ENCODE measurements at places on chromosomes 7 and 10.

GRCh38 chr7:77649716-77650349 lies 46.4 kb upstream of the RSBN1L start:
- no peak for DNase-seq

DNA sequence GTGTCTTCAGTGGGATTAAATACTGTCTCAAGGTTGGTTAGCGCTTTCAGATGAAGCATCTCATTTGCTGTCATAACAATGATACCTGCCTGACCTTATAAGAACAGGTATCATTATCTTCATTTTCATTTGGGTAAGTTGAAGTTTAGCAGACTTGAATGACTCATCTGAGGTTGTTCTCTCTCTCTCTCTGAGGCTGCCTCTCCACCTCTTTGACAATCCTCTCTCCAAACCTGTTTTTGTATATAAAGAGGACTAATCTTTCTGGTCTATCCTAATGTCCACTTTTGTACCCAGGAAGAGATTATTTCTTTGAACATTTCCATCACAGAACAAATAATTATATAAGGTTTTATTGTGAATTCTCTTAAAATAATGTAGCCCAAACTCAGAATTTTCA lies 291.4 kb downstream of the KLF6 start:
- DNase-seq: no peak

GRCh38 chr10:79267499-79267898 lies 79.8 kb upstream of the PPIF start:
- no peak for DNase-seq

- DNase-seq: peak; percentile 50
Measured at GRCh38 chr10:5293691-5294550, 70.8 kb upstream of the UCN3 start.

DNA sequence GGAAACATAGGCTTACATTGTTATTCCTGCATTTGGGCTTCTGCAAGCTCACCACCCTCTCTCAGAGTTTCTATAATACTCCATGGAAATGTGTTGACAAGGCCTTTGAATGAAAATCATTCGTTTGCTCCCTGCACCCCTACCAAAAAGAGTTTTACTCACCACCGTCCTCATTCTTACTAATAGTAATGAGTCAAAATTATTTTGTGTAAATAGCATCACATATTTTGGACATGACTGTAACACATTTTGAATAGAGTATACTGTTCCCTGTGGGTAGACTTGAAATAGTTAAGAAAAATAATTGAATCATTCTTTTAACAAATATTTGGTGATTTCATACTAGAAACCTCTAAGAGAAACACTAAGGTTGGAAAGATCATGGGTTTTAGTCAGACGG lies 84.6 kb downstream of the AKAP9 start:
- no peak for DNase-seq

GRCh38 chr7:143882604-143883078 lies 19.3 kb downstream of the TCAF1 start:
- peak; percentile 90 for DNase-seq

- DNase-seq: no peak
Measured at GRCh38 chr10:96306516-96306915, 2.3 kb downstream of the DNTT start.

DNA sequence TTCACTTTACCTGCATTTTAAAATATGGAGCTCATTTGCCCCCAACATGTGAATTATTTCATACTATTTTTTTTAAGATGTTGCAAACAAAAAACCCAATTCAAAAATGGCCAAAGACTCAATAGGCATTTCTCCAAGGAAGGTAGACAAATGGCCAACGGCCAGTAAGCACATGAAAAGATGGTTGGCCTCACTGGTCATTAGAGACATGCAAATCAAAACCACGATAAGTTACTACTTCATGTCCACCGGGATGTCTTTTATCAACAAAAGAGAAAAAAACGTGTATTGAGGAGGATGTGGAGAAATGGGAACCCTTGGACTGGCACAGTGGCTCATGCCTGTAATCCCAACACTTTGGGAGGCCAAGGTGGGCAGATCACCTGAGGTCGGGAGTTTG lies 3.4 kb upstream of the CTBP2 start:
- no peak for DNase-seq

- DNase-seq: no peak
Measured at GRCh38 chr10:119917777-119918176, 25.2 kb downstream of the SEC23IP start.

- DNase-seq: no peak
Measured at GRCh38 chr7:123417580-123417979, 116.8 kb downstream of the IQUB start.

- DNase-seq: no peak
Measured at GRCh38 chr7:151630851-151631569, 111.3 kb upstream of the RHEB start.

Data from right forelimb (tissue), 1 donor.